ENCODE measurements at places on chromosomes 12 and 14. TPM values are rescaled to one million over a fixed set of nuclear protein-coding genes. Genes with fewer than 3 reads are reported as not detected.

DNA sequence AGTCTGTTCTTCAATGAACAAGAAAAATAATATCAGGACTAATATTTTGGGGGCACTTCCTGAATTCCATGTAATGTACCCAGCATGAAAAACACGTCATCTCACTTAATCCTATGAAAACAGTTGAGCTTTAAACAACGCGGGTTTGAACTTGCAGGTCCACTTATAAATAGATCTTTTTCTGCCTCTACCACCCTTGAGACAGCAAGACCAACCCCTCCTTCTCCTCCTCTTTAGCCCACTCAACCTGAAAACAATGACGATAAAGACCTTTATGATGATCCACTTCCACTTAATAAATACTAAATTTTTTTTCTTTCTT, 203.9 kb upstream of the KRR1 start:
- no peaks in the 10 kb centered on the region for H3K27me3 ChIP-seq
- no peak overlapping the region for H3K27ac ChIP-seq
- DNase-seq, result no peak
- no peaks in the 10 kb centered on the region for H3K4me1 ChIP-seq

CLECL1 gene
- 0.44 TPM for total RNA-seq

PMCH gene
- total RNA-seq, result not detected

GRCh38 chr12:104852896-104853295, 105.2 kb downstream of the SLC41A2 start:
- no peaks in the 10 kb centered on the region for H3K36me3 ChIP-seq
- no peaks in the 10 kb centered on the region for H3K27me3 ChIP-seq
- no peak overlapping the region for H3K4me3 ChIP-seq
- no peak overlapping the region for H3K27ac ChIP-seq

NTN4 gene
- total RNA-seq, result 0.47 TPM

GRCh38 chr12:68406134-68406576, 74.0 kb upstream of the MDM1 start:
- no peaks in the 10 kb centered on the region for H3K27me3 ChIP-seq
- peaks cover 6% of the 10 kb centered on the region for H3K4me1 ChIP-seq
- H3K36me3 ChIP-seq, result no peaks in the 10 kb centered on the region
- no peak overlapping the region for H3K27ac ChIP-seq
- no peak overlapping the region for H3K4me3 ChIP-seq

Measured in CD4-positive, alpha-beta T cell (primary cell).